ENCODE measurements at places on chromosomes 6 and 20. TPM values are rescaled to one million over a fixed set of nuclear protein-coding genes. Genes with fewer than 3 reads are reported as not detected.

Gene CHMP4B
- total RNA-seq, result 95.1 TPM

- H3K4me3 ChIP-seq, result no peak overlapping the region
- no peaks in the 10 kb centered on the region for H3K27me3 ChIP-seq
- H3K4me1 ChIP-seq, result peaks cover under 1% of the 10 kb centered on the region
Measured at GRCh38 chr20:46563860-46564221, 13.4 kb upstream of the OCSTAMP start.

DNA sequence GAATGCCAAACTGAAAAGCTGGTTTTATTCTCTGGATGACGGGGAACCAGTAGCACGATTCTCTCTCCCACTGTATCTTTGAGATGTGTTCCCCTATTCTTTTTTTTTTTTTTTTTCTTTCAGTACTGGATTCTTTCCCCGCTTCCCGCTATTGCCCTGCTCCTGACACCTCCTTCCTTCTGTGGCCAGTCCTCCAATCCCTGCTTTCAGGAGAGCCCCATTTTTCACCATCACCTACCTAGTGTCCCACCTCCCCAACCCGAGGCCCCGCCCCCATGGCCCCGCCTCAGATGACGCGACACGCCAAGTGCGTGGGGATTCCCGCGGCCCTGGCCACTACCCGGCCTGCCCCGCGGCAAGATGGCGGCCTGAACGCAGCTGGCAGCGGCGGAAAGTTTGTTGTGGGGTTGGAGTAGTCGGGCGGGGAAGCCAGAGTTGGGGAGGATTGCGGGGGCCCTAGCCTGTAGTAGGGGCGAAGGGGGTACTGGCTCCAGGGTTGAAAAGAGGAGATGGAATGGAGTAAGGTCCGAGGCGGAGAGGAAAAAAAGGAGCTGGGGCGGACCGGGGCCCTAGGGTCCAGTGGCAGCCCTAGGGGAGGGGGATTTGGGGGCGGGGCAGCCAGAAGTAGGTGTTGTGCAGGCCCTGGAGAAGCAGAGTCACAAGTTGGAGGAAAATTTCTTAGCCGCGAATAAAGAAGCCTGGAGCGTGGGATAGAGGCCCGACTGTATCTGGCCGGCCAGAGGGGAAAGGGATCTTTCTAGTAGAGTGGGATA lies at the start of gene TJAP1:
Gene TJAP1, plus strand, starts transcription at position 336 of the 773 bp plus-strand sequence. CDS start 21,432 bp downstream, outside the sequence.
- H3K27ac ChIP-seq, result peak within 1 kb of the TSS; percentile 91
- no peaks in the 10 kb centered on the region for H3K36me3 ChIP-seq
- DNase-seq, result peak; percentile 96
- H3K27me3 ChIP-seq, result no peaks in the 10 kb centered on the region

DNA sequence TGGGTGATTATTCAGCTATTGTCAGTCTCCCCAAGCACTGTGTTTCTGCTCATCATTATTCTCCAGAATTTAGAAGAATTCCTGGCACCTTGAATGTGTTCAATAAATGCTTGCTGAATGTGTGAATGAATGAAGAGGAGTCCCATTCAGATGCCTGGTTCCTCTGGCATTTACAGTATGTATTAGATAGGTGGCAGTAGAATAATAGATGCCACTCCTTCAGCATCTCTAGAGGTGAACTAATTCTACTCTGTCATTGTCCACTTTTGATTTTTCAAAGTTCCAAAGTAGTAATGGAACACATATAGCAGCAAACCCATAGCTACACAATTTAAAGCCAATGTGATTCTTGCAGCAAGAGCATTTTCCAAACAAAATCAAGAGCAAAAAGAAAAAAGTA lies 118.9 kb upstream of the CEP162 start:
- no peaks in the 10 kb centered on the region for H3K4me1 ChIP-seq
- no peak overlapping the region for H3K4me3 ChIP-seq
- no peaks in the 10 kb centered on the region for H3K36me3 ChIP-seq
- DNase-seq, result no peak
- H3K27ac ChIP-seq, result no peak overlapping the region

GRCh38 chr6:11236076-11236750 lies 3.7 kb upstream of the NEDD9 start:
- H3K4me1 ChIP-seq, result peaks cover 15% of the 10 kb centered on the region
- no peaks in the 10 kb centered on the region for H3K36me3 ChIP-seq

DNA sequence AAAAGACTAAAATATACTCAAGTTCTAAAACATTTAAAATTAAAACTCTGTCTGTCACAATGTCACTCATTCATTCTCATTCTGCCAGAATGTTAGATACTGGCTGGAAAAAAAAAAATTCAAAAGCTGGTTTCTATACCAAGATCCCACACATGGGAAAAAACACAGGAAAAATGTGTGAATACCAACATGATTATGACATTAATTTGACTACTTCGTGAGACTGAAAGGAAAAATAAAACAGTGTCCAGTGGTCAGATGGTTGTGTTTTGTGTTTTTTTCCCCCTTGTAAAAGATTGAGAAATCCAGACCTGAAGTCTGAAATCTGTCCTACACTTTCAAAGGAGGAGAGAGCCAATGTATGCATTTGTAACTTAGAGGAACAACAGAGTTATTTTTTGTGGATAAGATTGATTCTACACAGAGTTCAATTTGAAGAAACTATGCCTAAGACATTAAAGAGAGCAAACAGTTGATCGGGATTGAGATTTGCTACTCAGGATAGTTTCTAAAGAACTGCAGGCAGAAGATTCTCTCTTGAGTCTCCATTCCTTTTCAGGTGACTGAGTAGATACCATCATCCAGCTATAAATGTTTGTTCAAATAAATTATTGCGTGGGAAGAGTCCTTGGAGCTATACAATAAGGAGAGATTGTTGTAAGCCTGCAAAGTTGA lies 39.2 kb upstream of the TXLNB start:
- H3K36me3 ChIP-seq, result no peaks in the 10 kb centered on the region
- H3K4me3 ChIP-seq, result no peak overlapping the region
- no peak for DNase-seq

DNA sequence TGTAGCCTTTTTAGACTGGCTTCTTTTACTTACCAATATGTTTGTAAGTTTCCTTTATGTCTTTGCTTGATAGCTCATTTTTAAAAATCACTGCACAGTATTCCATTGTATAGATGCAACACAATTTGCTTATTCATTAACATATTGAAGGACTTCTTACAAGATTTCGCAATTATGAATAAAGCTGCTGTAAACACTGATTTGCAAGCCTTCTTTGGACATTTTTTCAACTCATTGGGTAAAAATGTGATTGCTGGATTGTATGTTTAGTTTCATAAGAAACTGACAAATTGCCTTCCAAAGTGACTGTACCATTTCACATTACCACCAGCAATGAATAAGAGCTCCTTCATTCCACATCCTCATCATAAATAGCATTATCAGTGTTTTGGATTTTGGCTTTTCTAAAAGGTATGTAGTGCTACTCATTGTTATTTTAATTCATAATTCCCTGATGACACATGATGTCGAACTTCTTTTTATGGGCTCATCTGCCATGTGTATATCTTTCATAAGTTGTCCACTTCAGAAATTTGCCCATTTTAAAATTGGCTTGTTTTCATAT lies 80.7 kb downstream of the TFAP2B start:
- no peaks in the 10 kb centered on the region for H3K36me3 ChIP-seq
- no peak for DNase-seq
- no peaks in the 10 kb centered on the region for H3K4me1 ChIP-seq

DNA sequence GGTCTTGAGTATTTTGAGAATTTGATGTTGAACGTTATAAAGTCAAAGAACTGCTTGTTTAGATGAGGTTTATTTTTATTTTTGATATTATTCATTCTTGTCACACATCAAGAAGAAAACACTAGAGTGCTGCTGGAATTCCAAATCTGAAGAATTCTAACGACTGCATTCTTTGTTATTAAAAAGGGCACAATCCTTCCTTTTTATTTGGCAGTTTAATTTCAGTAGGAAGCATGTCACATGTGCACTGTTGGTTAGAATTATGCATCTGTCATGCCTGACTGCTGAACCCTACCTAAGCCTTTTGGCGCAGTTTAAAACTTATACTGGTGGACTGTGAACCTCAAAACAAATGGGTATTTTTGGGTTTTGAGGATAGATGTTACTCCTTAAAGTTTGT lies 4.0 kb downstream of the ID4 start:
- no peak for DNase-seq
- H3K4me3 ChIP-seq, result no peak overlapping the region
- no peaks in the 10 kb centered on the region for H3K27me3 ChIP-seq
- H3K36me3 ChIP-seq, result no peaks in the 10 kb centered on the region

Gene SNRPB2
- total RNA-seq, result 53.1 TPM

Gene TCF15
- total RNA-seq, result not detected

DNA sequence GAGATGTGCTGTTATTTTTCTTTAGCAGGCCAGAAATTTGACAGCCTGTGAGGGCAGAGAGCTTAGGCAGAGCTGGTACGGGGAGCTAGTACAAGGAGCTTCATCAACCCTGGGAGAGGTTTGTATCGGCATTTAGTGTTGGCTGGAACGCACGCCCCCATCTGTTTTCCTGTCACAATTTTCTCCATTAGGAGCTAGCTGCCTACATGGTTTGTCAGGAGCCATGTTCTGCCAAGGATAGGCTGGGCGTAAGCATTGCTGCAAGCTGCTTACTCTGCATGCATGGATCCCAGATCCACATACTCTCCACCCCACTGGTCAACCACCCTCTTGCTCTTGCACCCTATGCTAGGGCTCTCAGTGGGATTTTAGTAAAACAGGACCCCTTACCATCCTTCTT lies 449.0 kb upstream of the CHD6 start:
- no peaks in the 10 kb centered on the region for H3K4me1 ChIP-seq
- no peaks in the 10 kb centered on the region for H3K36me3 ChIP-seq
- peaks cover 3% of the 10 kb centered on the region for H3K27me3 ChIP-seq
- no peak for DNase-seq
- H3K27ac ChIP-seq, result no peak overlapping the region
- H3K4me3 ChIP-seq, result no peak overlapping the region

Gene NT5E
- 1.7 TPM for total RNA-seq

Gene BPI
- 0.63 TPM for total RNA-seq

- H3K27ac ChIP-seq, result no peak overlapping the region
- H3K27me3 ChIP-seq, result no peaks in the 10 kb centered on the region
- no peak for DNase-seq
- no peaks in the 10 kb centered on the region for H3K4me1 ChIP-seq
- no peak overlapping the region for H3K4me3 ChIP-seq
Measured at GRCh38 chr6:4653141-4653540, 123.1 kb upstream of the CDYL start.

GRCh38 chr6:117908246-117909068 lies 1.4 kb downstream of the SLC35F1 start:
- no peak overlapping the region for H3K27ac ChIP-seq
- DNase-seq, result peak; percentile 29
- H3K27me3 ChIP-seq, result peaks cover 55% of the 10 kb centered on the region
- H3K4me3 ChIP-seq, result peak overlapping the region; percentile 88
- H3K4me1 ChIP-seq, result peaks cover 4% of the 10 kb centered on the region
- H3K36me3 ChIP-seq, result no peaks in the 10 kb centered on the region

GRCh38 chr6:62324834-62325233 lies 38.8 kb upstream of the KHDRBS2 start:
- DNase-seq, result no peak
- no peaks in the 10 kb centered on the region for H3K27me3 ChIP-seq
- H3K27ac ChIP-seq, result no peak overlapping the region
- H3K4me3 ChIP-seq, result no peak overlapping the region

Gene BFSP1
- 2.0 TPM for total RNA-seq

- no peaks in the 10 kb centered on the region for H3K27me3 ChIP-seq
- peaks cover 8% of the 10 kb centered on the region for H3K4me1 ChIP-seq
Measured at GRCh38 chr6:157151989-157152388, 171.3 kb downstream of the TMEM242 start.

Gene TBXT
- total RNA-seq, result not detected

DNA sequence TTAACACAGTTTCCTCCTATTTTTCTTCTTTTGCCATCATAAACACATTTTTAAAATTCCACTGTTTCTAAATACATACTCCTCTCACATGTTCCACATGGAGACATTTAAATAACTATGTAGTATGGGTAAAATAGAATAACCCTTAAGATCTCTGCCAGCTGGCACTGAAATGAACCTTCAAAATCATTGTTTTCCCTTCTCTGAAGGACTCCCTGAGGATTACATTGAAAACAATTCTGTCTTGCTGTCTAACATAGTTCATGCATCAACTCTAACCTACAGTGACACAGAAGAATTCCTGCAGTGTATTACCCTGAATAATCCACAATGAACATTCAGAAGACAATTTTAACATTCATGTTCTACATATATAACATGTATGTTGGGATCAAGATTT lies 1361.8 kb upstream of the CITED2 start:
- H3K27me3 ChIP-seq, result no peaks in the 10 kb centered on the region
- H3K36me3 ChIP-seq, result no peaks in the 10 kb centered on the region
- H3K27ac ChIP-seq, result no peak overlapping the region
- no peaks in the 10 kb centered on the region for H3K4me1 ChIP-seq
- H3K4me3 ChIP-seq, result no peak overlapping the region

- H3K27ac ChIP-seq, result no peak overlapping the region
- H3K4me3 ChIP-seq, result no peak overlapping the region
- no peak for DNase-seq
- no peaks in the 10 kb centered on the region for H3K36me3 ChIP-seq
- H3K27me3 ChIP-seq, result no peaks in the 10 kb centered on the region
- no peaks in the 10 kb centered on the region for H3K4me1 ChIP-seq
Measured at GRCh38 chr20:57759724-57760123, 49.9 kb upstream of the PMEPA1 start.

Gene APOBEC2
- total RNA-seq, result 2.9 TPM

- H3K27me3 ChIP-seq, result peaks cover 42% of the 10 kb centered on the region
- H3K4me3 ChIP-seq, result peak within 1 kb of the TSS; percentile 82
- no peak within 1 kb of the TSS for H3K27ac ChIP-seq
- no peaks in the 10 kb centered on the region for H3K36me3 ChIP-seq
- H3K4me1 ChIP-seq, result peaks cover 7% of the 10 kb centered on the region
- peak; percentile 92 for DNase-seq
Measured at GRCh38 chr20:1225783-1226654, at the start of gene RAD21L1. Gene RAD21L1 (plus strand): TSS chr20:1226044. CDS start chr20:1228454, 2,410 bp downstream.

Gene TMC2
- total RNA-seq, result not detected

Gene PHF10
- 41.8 TPM for total RNA-seq

DNA sequence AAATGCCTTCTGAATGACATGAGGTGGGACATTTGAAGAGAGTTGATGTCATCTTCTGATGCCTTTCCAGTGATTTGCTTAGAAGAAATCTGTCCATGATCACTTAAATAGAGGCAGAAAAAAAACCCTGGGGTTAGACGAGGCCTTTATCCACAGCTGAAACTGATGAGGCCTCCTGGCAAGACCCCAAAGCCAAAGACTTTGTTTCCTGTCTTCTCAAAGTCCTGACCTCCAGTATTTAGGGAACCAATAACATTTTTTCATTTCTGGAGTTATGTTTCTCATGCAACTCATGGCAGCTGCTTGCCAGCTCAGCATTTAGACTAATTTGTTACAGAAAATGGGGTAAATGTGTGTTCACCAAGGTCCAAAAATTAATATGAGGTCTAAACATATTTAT lies 248.0 kb upstream of the PRDM1 start:
- DNase-seq, result no peak
- H3K27me3 ChIP-seq, result no peaks in the 10 kb centered on the region
- no peak overlapping the region for H3K4me3 ChIP-seq
- no peaks in the 10 kb centered on the region for H3K36me3 ChIP-seq
- no peak overlapping the region for H3K27ac ChIP-seq
- no peaks in the 10 kb centered on the region for H3K4me1 ChIP-seq

Gene TMEM244
- total RNA-seq, result not detected

- H3K27me3 ChIP-seq, result no peaks in the 10 kb centered on the region
- no peaks in the 10 kb centered on the region for H3K36me3 ChIP-seq
- H3K4me3 ChIP-seq, result no peak overlapping the region
- peaks cover 12% of the 10 kb centered on the region for H3K4me1 ChIP-seq
Measured at GRCh38 chr6:30150671-30151395, 10.2 kb downstream of the TRIM10 start.

Gene BCAS1
- total RNA-seq, result 9.8 TPM
